ENCODE measurements at places on chromosomes 16 and 17.

DNA sequence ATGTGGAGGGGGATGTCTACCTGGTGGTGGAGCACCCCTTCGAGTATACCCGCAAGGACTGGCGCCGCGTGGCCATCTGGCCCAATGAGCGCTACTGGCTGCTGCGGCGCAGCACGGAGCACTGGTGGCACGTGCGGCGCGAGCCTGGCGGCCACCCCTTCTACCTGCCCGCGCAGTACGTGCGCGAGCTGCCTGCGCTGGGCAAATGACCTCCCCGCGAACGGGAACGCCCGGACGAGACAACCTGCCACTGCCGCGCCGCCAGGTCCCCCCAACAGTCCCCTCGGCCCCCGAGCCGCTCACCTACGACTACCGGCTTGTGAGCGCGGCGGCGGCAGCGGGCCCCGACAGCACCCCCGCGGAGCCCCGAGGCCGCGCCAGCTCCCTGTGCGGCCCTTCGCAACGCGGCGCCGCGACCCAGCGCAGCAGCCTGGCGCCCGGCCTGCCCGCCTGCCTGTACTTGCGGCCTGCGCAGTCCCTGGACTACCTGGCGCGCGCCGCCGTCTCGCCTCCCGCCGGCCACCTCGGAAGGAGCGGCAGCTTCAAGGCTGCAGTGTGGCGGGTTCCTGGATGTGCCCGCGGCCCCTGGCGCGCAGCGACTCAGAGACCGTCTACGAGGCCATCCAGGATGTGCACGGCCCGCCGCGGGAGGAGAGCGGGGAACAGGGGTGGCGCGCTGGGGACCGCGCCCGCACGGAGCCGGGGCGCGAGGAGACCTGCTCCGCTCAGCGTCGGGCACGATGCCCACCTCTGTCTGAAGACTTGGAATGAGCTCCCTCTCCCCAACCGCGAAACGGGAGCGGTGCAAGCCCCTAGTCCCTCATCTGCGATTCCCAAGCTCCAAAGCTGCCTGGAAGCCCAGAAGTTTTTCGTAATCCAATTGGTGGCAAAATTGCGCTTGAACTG lies 48.7 kb upstream of the AMZ2 start:
- DNase-seq = peak; percentile 71

DNA sequence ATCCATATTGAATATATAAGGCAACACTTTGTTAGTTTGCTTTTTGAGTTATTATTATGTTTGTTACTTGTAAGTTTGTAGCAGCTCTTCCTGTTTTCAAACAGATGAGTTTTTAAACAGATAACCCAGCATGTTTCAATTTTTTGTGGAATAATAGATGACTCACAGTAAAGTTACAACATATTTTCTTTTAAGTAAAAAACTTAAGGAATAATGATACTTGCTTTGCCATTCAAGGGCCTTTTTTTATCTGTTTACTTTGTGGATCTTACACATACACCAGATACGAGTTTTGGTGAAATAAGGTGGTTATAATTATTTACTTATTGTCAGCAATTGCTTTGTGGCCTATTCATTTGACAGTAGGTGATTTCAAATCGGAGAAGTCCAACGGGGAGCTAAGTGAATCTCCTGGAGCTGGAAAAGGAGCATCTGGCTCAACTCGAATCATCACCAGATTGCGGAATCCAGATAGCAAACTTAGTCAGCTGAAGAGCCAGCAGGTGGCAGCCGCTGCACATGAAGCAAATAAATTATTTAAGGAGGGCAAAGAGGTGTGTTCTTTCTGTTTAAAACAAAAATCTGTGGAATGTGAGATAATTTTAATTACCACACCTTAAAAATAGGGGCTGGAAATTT lies 66.3 kb downstream of the BPTF start:
- no peak for DNase-seq

DNA sequence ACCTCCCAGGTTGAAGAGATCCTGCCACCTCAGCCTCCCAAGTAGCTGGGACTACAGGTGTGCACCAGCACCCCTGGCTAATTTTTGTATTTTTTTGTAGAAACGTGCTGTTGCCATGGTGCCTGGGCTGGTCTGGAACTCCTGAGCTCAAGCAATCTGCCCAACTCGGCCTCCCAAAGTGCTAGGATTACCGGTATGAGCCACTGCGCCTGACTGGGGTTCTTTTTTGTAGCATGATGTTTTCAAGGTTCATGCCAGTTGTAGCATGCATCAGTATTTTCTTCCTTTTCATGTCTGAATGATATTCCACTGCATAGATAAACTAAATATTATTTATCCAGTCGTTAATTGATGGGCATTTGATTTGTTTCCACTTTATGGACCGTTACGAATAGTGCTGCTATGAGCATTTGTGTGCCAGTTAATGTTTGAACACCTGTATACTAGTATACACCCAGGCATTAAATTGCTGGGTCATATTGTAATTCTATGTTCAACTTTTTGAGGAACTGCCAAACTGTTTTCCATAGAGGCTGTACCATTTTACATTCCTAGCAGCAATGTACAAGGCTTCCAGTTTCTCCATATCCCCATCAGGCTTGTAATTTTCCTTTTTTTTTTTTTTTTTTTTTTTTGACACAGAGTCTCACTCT lies 24.8 kb upstream of the CEP20 start:
- no peak for DNase-seq

GRCh38 chr17:57677858-57678257 lies 67.2 kb downstream of the CCDC182 start:
- peak; percentile 7 for DNase-seq

DNA sequence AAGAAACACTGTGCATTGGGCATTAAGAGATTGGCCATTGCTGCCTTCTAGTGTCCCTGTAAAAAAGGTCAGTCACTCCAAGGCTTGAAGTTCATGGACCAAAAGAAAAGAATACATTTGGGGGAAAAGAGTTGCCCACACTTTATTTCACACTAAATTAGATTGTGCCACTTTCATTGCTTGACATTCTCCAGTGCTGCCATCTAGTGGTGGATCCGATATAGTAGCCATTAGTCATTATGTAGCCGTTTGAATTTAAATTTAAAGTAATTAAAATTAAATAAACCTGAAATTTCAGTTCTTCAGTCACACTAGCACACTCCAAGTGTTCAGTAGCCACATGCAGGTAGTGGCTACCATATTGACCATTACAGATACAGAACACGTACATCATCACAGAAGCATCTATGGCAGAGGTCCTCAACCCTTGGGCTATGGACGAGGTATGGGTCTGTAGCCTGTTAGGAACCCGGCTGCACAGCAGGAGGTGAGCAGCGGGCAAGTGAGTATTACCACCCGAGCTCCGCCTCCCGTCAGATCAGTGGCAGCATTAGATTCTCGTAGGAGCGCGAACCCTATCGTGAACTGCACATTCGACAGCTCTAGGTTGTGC lies 21.9 kb upstream of the CDH5 start:
- DNase-seq = peak; percentile 59

DNA sequence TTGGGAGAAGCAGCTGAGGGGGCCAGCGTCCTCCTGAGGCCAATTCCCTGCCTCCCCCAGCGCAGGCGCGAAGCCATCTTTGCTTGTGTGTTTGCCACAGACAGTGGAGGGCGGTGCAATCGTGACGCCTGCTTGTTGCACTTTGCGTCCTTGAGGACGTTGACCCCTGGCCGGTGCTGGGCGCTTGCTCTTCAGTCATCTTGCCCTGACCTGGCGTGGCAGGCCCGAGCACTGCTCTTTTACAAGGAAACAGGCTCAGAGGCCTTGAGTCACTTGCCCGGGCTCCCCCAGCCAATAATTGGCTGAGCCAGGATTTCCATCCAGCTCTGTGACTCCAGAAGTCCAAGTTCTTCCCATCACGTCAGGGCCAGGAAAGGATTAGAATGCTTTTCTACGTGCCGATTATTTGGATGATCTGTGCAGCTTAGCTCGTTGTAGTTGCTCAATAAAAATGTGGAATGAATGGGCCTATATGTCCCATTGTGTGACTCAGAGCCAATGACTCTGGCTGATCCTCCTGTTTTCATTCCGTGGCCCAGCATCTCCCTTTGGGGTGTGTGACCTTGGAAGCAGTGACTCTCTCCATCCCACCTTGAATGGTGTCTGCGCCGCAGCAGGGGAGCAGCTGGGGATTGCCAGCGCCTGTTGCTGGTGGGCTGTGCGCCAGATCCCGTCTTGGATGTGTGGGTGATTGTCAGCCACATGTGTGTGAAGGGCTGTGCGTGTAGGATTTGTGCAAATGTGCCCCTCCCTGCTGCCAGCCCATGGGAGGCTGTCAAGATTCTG lies 214.1 kb downstream of the SEC14L1 start:
- DNase-seq = peak; percentile 51

- DNase-seq = no peak
Measured at GRCh38 chr16:53933407-53933806, 229.5 kb downstream of the FTO start.

- no peak for DNase-seq
Measured at GRCh38 chr17:61345061-61345460, 54.6 kb upstream of the TBX2 start.

- no peak for DNase-seq
Measured at GRCh38 chr16:15950869-15951268, 1.5 kb downstream of the ABCC1 start.

DNA sequence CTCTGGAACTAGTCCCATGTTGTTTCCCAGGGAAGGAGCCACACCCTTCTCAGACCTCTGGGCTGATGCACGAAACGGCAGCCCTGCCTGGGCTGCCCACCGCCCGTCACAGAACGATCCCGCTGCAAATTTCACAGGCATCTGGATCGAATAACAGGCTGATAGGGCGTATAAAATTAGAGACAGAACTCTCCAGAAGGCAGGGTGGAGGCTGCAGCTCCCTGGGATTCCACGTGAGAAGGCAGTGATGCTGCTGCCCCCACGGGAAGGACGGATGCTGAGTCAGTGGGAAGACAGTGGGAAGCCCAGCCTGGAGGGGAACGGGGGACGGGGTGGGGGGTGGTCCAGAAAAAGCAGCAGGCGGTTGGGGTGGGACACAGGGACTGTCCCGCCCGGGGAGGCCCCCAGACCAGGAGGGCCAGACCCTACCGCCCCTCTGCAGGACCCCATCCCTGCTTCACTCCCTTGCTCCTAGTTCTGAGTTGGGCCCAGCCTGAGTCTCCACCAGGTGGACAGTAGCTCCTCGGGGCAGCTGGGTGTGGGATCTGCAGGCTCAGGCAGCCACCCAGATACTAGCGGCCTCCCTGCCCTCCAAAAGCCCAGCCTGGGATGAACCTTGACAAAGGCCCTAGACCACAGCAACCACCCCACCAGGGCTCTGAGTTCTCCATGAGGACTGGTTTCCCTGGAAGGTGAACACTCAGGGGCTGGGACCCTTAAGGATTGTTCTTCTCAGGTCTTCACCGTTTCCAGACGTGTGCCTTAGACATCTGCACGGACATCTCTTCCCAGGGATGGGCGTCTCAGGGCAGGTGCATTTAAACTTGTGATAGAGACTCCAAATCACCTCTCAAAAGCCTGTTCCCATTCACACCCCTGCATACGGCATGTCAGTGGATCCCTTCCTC lies 117.8 kb downstream of the METRNL start:
- no peak for DNase-seq

DNA sequence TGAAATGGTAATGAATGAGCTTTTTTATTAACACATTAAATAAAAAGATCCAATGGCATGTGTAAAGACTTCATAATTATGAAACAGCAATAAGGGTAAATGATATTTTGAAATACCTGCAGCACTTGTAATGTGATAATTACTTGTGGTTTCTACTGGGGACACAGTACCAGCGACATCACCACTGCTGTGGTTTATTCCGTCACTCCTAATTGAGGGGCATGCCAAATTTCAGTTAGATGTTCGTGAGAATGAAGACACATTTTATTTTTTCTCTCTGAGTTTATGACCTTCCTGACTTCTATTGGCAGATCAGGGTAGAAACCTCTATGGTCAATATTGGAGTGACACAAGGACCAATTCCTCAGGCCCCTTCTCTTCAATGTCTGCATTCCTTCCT lies 131.9 kb upstream of the XYLT1 start:
- no peak for DNase-seq

GRCh38 chr17:37815536-37815935 lies 70.7 kb upstream of the HNF1B start:
- DNase-seq = no peak

- no peak for DNase-seq
Measured at GRCh38 chr17:70208825-70209555, 39.7 kb downstream of the KCNJ2 start.

DNA sequence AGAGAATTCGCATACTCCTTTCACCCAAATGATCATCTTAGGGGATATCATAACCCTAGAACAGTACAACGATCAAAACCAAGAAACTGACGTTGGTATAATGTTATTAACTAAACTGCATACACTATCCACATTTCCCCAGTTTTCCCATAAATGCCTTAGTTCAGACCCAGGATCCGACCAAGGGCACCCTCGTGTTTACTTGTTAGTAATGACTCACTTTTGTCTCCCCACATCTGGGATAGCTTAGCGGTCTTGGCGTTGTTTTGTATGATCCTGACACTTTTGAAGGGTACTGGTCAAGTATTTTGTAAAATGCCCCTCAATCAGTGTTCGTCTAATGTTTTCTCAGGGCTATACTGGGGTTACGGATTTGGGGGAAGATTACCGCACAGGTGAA lies 8.0 kb downstream of the HS3ST3A1 start:
- DNase-seq = no peak

DNA sequence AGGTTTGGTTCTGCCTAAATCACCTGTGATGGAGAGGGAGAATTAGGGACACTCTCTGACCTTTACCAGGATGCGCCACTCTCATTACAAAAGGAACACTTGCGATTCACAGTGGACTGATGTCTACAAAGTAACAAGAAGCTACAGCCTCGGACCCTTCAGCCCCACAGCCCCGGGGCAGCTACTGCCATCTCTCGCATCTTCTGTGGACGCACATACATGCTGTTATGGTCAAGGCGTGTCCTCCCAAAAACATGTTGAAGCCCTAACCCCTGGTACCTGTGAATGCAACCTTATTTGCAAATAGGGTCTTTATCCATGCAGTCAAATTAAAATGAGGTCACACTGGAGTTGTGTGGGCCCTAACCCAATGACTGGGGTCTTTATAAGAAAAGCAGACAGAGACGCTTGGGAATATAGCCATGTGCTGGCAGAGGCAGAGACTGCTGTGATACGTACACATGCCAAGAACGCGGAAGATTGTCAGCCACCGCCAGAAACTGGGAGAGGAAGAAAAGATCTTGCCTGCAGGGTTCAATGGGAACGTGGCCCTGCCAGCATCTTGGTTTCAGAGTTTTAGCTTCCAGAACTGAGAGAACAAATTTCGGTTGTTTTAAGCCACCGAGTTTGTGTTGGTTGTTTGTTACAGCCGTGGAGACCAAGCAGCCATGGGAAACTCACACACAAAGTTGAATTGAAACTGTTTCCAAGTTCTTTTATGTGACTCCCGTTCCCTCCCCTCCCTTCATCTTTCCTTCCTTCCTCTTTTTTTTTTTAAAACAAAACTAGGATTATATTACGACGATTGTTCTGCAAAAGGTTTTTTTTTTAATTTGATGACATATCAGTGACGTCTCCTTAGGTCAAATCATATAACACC lies 23.1 kb downstream of the ATP2C2 start:
- DNase-seq = no peak

DNA sequence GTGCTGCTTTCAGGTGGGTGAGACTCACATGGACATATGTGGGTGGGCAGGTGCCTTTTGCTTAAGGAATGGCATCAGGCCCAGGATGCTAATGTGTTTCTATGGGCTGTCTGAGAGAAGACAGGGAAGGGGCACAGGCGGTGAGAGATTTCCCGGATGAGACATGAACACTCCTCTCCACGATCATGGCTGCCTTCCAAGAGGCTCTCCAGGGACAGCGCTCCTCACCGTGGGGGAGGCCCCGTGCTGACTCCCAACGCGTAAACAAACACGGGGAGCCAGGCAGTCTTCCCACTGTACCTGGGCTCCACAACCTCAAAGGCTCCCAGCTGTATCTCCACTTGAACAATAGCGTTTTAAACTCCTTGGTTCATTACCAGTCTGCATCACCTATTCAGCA lies 42.8 kb downstream of the CDK5R1 start:
- DNase-seq = no peak

Measured in activated CD8-positive, alpha-beta memory T cell treated with anti-CD3 and anti-CD28 coated beads, Interleukin-2, amount 50 U/mL, for 48 hours (primary cell).